ENCODE measurements at places on chromosomes 7 and 10. TPM values are rescaled to one million over a fixed set of nuclear protein-coding genes. Genes with fewer than 3 reads are reported as not detected.
A peak's percentile ranks its signal among the peaks of the same experiment; 100 is the strongest.

AOAH gene
- 4.1 TPM for polyA plus RNA-seq

PPP1R17 gene
- not detected for polyA plus RNA-seq

OR9A2 gene
- not detected for polyA plus RNA-seq

PLEKHS1 gene
- polyA plus RNA-seq: not detected

UCN3 gene
- not detected for polyA plus RNA-seq

ATP6V0A4 gene
- polyA plus RNA-seq: 0.30 TPM

GOLGA7B gene
- polyA plus RNA-seq: 0.35 TPM

C10orf53 gene
- polyA plus RNA-seq: 0.08 TPM

PKD1L1 gene
- 2.3 TPM for polyA plus RNA-seq

ZMIZ2 gene
- 60.7 TPM for polyA plus RNA-seq

MYPN gene
- 29.1 TPM for polyA plus RNA-seq

NRAP gene
- 72.1 TPM for polyA plus RNA-seq

IGFBP3 gene
- polyA plus RNA-seq: 193 TPM

SMKR1 gene
- polyA plus RNA-seq: 0.73 TPM

- DNase-seq: peak; percentile 31
Measured at GRCh38 chr7:70005891-70006260, 407.6 kb downstream of the AUTS2 start.

- no peak for DNase-seq
Measured at GRCh38 chr7:22730066-22730710, 3.2 kb downstream of the IL6 start.

GRCh38 chr10:116770281-116770680 is 27.9 kb upstream of the HSPA12A start:
- DNase-seq: no peak

DNA sequence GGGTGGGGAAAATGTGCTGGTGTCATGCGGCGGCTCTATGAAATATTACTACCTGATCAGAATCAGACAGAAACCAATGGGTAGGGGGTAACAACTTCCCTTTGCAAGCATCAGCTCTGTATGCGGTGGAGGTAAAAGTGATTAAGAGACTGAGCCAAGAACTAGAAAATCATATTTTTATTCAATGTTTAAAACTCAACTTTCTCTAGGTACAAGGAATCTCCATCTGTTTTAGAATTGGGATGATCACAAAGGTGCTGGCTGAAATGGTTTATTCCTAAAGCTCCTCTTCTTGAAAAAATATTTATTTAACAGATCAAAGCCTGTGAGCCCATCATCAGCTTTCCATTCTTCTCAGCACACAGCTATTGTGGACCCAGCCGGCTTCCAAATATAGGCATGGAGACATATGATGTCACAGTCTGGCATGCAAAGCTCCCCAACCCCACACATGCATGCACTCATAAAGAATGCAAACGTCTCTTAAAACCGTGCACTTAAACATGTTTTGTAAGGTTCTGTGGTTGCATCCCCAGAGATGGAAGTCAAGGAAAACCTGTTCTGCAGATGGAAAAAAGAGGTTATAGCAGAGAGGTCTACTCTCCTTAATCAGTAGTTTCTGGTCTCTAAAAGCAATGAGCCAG is 126.0 kb downstream of the SKIDA1 start:
- peak; percentile 90 for DNase-seq

DNA sequence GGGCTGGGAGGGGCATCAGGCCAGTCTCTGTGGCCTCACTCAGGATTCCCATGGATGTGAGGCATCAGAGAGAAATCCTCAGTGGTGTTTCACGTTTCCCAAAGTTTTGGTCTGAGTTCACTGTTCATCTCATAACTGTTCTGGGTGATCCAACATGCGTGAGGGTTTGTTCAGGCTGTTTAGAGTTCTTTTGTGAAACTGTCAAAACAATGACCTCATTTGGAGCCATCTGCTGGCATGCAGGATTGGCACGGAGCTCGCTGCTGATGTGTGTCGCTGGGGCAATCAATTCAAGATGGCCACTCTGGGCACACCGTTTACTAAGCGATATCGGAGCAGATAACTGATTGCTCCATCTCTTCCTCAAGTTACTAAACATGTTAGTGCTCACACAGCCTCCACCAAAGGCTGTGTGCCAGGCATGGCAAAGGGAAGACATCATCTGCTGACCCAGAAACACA is 365.6 kb downstream of the WDR11 start:
- DNase-seq: no peak

- no peak for DNase-seq
Measured at GRCh38 chr10:112356686-112357085, 17.2 kb upstream of the ACSL5 start.

- no peak for DNase-seq
Measured at GRCh38 chr10:120734483-120735078, 116.6 kb upstream of the WDR11 start.

DNA sequence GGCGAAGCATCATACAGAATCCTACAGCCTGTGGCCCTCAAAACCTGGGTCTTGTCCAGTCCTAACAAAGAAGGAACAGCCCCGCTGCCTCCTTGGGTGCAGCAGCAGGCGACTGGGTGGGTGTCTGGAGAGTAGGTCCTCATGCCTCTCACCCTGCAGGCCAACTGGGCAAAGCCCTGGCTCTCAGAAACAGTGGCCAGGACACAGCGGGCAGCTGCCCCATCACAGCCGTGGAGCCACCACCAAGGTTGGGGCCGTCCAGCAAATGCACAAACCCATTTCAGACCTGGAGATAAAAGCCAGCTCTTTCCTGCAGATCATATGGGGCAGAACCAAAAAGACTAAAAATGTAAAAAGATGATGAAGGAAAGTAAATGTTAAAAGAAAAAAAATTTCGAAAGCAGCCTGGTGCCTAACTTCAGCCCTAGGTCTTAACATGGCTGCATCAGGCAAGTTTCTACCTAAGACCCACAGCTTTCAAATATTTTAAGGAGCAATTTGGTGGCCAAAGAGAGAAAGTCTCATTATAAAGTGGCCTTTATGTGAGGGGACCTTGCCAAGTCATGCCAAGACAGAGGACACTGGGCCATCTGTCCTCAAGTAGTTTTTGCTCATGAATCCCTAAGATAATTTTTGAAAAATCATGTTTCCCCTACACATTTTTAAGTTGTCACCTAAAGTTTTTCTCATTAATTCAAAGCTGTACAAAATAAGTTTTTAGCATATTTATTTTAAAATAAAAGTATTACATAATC is 142.1 kb downstream of the PAXIP1 start:
- no peak for DNase-seq

GRCh38 chr7:23067271-23067670 is 38.3 kb upstream of the KLHL7 start:
- DNase-seq: no peak

- no peak for DNase-seq
Measured at GRCh38 chr10:11631890-11632587, 20.6 kb upstream of the USP6NL start.

DNA sequence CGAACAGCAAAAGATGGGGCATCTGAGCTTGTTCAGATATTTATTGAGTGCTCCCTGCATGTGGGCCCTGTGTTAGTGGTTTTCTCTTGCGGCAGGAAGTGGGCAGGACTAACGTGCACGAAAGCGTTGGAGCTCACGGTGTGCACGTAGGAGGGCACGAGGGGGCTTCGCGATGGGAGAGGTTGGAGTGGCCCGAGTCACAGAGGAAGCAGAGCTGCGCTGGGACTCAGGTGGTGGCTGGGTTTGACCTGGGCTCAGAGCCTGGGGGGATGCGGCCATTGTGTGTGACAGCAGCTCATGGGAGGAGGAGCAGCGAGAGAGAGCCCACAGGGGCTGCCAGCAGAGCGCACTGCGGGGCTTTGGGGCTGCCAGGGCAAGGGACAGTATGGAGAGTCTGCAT is 7.7 kb downstream of the ZSCAN25 start:
- no peak for DNase-seq

- DNase-seq: no peak
Measured at GRCh38 chr10:51214207-51215196, 140.2 kb downstream of the PRKG1 start.

DNA sequence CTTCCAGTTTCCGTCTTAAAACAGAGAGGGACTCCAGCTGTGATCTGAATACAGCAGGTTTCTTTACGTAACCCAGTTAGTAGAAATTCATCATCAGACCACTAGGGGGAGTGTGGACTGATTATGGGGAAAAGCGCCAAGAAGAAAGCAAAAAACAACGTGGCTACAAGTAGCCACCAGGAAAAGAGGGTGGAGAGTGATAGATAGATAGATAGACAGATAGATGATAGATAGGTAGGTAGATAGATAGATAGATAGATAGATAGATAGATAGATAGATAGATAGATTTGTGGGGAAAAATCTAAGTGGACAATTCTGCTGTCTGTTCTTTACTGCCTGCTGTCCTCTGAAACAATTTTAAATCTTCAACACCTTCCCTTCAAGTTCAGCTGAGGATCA is 12.7 kb upstream of the AKR1B10 start:
- peak; percentile 63 for DNase-seq

DNA sequence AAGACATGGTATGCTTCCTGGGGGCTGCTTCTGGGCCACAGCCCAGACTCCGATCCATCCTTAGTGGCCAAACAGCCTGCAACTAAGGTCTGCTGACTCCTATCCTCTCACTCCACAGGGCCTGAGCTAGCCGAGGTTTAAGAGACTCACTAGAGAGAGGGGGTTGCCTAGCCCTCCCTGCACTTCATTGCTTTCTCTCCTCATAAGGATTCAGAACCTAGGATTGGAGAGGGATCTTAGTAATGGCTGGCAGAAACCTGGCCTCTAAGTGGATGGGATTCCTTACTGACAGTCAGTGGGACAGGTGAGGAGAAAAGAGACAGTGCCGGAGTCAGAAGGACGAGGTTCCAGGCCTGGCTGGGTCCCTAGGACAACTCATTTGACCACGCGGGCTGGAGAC is 8.2 kb upstream of the DDIT4 start:
- DNase-seq: no peak

- DNase-seq: no peak
Measured at GRCh38 chr7:29099896-29100847, 46.2 kb downstream of the CPVL start.

DNA sequence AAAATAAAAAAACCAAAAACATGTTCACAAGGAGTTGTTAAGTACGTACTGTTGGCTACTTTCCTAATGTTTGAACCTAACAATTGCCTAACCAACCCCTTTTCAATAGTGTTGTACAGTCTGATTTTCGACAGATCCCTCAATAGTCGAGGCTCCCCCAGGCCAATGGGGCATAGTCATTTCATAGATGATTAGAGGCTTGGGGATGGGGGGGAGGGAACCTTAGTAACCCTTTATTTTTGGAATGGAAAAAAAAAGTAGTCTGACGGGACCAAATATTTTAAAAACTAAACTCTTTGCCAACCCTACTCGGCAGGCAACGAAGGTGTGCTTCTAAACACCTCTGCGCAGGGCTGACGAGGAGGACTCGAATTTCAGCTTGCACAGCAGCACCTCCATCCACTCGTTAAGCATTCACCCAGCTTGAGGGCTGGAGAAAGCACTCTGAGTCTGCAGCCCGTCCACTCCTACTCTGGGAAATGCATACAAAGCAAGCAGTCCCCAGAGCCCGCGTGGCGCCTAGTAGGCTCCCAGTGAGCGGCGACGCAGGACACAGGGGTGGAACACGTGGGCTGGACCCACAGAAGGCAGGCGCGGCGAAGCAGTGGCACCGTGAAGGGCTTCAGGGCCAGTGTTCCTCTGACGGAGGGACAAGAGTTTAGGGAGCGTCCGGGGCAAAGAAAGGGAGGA is 899 bp downstream of the PUS7 start:
- peak; percentile 49 for DNase-seq

GRCh38 chr10:63219749-63220148 is 86.6 kb downstream of the NRBF2 start:
- no peak for DNase-seq

- DNase-seq: no peak
Measured at GRCh38 chr10:127790066-127790624, 53.2 kb downstream of the FOXI2 start.

DNA sequence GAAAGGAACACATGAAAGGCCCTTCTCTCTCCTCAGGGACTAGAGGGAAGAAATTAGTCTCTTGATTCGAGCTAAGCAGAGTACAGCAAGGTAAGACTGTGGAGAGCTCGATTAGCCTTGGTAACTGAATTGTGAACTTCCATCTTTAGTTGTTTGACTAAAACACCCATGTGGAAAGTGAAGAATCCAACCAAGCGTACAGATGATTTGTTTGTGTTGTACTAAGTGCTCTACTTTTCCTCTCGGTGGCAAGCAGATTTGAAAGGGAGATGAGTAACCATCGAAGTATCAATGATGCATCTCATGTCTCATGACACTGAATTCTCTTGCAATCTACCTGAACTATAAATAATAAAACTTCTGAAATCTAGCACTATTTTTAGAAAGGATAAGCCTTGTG is 80.7 kb downstream of the FZD1 start:
- no peak for DNase-seq

- DNase-seq: peak; percentile 34
Measured at GRCh38 chr7:84524714-84525694, 330.4 kb upstream of the SEMA3A start.
